Aorta (tissue), 5 donors: ENCODE measurements at places on chromosomes 11 and 22. TPM values are rescaled to one million over a fixed set of nuclear protein-coding genes. Genes with fewer than 3 reads are reported as not detected.

DNA sequence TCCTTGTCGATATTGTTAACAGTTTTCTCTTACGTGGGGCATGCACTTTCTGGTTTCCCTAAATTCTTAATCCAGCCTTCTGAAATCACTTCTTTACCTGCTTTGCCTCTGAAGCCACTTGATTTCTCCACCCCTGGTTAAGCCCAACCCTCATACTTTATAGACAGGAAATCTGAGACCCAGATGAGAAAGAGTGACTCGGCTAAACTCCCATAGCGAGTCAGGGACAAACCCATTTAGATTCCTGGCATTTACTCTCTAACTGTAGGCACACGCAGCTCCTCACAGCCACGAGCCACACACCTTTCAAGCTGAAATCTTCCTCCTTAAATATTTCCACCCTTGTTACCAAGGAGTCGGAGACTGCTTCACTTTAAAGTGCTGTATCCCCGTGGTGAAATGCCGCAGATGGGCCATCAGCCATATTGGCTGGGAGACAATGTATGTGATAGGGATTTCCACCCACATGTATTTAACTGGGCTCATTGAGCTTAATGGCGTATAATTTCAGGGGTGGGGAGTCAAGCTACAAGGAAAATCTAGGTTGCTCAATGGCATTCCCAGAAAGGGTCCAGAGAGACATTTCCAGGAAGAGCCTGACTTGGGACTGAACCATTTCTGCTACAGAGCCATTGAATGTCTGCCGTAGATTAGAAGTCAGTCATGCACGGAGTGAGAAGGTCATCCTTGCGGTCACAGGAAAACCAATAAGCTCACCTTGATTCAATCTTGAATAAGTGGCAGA is 49.9 kb upstream of the GRK3 start:
- H3K4me3 ChIP-seq: no peak overlapping the region
- no peak overlapping the region for H3K27ac ChIP-seq
- H3K4me1 ChIP-seq: no peaks in the 10 kb centered on the region
- no peaks in the 10 kb centered on the region for H3K27me3 ChIP-seq
- H3K36me3 ChIP-seq: peaks cover 3% of the 10 kb centered on the region

DNA sequence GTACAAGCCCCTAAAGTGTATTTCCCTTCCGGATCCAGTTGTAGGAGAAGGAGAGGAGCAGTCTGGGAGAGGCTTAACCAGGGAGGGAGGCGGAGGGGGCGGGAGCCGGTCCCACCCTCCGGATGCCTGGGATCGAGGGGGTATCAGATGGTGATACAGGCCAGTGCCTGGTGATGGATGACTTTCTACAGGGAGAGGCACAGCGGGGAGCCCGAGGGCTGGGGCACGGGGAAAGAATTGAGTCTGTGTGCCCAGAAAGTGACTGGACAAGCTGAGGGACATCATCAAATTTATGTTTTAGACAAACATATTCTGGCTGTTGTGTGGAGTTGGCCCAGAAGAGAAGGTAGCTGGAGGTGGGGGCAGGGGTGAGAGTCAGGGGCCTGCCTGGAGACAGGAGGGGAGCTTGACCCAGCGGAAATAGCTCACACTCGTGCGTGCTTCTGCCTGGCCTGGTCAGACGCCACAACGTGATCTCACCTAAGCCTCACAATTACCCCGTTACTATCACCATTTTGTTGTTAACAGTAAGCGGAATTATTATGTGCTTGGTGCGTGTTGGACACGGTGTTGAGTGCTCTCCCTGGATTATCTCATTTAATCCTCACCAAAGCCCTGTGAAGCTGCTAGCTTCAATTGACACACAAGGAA is 42.4 kb downstream of the AMPD3 start:
- no peaks in the 10 kb centered on the region for H3K4me1 ChIP-seq
- H3K27me3 ChIP-seq: no peaks in the 10 kb centered on the region
- H3K4me3 ChIP-seq: no peak overlapping the region
- no peak for DNase-seq
- no peak overlapping the region for H3K27ac ChIP-seq

GRCh38 chr11:128732471-128733277 is 38.8 kb downstream of the FLI1 start:
- H3K4me1 ChIP-seq: no peaks in the 10 kb centered on the region
- no peak overlapping the region for H3K4me3 ChIP-seq
- no peaks in the 10 kb centered on the region for H3K27me3 ChIP-seq
- no peak overlapping the region for H3K27ac ChIP-seq

GRCh38 chr11:47607380-47607779 is 13.2 kb upstream of the C1QTNF4 start:
- peaks cover 4% of the 10 kb centered on the region for H3K36me3 ChIP-seq
- H3K27ac ChIP-seq: no peak overlapping the region
- peaks cover 3% of the 10 kb centered on the region for H3K4me1 ChIP-seq
- H3K27me3 ChIP-seq: no peaks in the 10 kb centered on the region

DNA sequence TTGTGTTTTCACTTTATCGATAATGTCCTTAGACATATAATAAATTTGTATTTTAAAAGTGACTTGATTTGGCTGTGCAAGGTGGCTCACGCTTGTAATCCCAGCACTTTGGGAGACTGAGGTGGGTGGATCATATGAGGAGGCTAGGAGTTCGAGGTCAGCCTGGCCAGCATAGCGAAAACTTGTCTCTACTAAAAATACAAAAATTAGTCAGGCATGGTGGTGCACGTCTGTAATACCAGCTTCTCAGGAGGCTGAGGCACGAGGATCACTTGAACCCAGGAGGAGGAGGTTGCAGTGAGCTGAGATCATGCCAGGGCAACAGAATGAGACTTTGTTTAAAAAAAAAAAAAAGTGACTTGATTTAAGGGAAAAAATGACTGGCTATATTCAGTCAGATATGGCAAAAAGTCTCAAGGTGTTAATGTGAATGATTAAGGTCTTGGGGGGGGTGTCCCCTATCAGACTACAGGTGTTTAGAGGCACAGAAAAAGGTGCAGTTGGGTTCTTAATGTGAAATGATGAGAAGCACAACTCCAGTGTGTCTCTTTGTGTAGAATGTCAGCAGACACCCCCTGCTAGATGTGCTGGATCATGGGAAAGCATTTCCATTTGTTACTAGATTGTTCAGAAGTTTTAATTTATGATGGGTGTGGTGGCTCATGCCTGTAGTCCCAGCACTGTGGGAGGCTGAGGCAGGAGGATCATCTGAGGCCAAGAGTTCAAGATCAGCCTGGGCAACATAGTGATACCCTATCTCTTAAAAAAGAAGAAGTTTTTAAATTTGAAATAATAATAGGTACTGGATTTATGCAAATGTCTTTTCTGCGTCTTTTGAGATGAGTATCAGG is 17.0 kb downstream of the NEAT1 start:
- no peak overlapping the region for H3K27ac ChIP-seq
- no peak overlapping the region for H3K4me3 ChIP-seq
- no peak for DNase-seq
- H3K4me1 ChIP-seq: no peaks in the 10 kb centered on the region
- no peaks in the 10 kb centered on the region for H3K27me3 ChIP-seq

- no peak overlapping the region for H3K4me3 ChIP-seq
- no peak overlapping the region for H3K27ac ChIP-seq
- H3K4me1 ChIP-seq: no peaks in the 10 kb centered on the region
- DNase-seq: no peak
- no peaks in the 10 kb centered on the region for H3K36me3 ChIP-seq
- H3K27me3 ChIP-seq: no peaks in the 10 kb centered on the region
Measured at GRCh38 chr11:63262547-63262946, 19.1 kb upstream of the SLC22A25 start.

- no peak overlapping the region for H3K4me3 ChIP-seq
- DNase-seq: no peak
- H3K27me3 ChIP-seq: no peaks in the 10 kb centered on the region
- no peaks in the 10 kb centered on the region for H3K36me3 ChIP-seq
- no peaks in the 10 kb centered on the region for H3K4me1 ChIP-seq
Measured at GRCh38 chr11:66476841-66477251, 3.4 kb upstream of the DPP3 start.

GRCh38 chr11:63838150-63838677 is 696 bp upstream of the MARK2 start:
- H3K36me3 ChIP-seq: no peaks in the 10 kb centered on the region
- H3K4me1 ChIP-seq: no peaks in the 10 kb centered on the region
- no peaks in the 10 kb centered on the region for H3K27me3 ChIP-seq
- H3K27ac ChIP-seq: no peak overlapping the region
- H3K4me3 ChIP-seq: no peak overlapping the region
- peak; percentile 68 for DNase-seq

DNA sequence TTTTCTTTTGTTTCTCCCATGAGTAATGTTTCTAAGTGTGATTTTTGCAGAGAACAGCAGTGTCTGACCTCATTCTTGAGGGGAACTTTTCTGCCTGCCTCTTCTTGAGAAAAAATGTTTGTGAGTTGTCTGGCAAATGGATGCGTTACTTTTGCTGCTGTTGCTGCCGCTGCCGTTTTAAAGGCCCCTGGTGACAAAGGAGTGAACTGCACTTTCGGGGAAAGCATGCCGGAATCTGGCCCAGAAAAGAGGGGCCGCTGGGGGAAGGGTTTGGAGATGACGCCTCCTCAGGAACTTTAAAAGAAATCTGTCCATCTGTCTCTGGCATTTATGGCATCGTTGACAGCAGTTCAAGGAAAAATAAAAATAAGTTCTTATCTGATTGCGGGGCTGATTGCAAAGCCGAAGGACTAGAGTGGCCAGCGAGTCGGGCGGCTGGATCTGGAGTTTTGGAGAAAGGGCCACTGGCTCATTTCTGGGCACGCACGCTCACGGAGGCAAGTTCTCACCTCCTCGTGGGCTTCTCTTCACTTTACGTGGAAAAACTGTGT is 16.5 kb downstream of the ZBTB16 start:
- peaks cover 4% of the 10 kb centered on the region for H3K36me3 ChIP-seq
- H3K4me3 ChIP-seq: no peak overlapping the region
- H3K27ac ChIP-seq: peak overlapping the region; percentile 39

GRCh38 chr11:95156133-95156721 is 66.6 kb downstream of the ENDOD1 start:
- H3K27me3 ChIP-seq: no peaks in the 10 kb centered on the region
- H3K27ac ChIP-seq: peak overlapping the region; percentile 89
- no peak overlapping the region for H3K4me3 ChIP-seq
- DNase-seq: no peak
- no peaks in the 10 kb centered on the region for H3K4me1 ChIP-seq

- no peaks in the 10 kb centered on the region for H3K4me1 ChIP-seq
- no peak overlapping the region for H3K4me3 ChIP-seq
- no peaks in the 10 kb centered on the region for H3K27me3 ChIP-seq
- no peak for DNase-seq
- no peak overlapping the region for H3K27ac ChIP-seq
Measured at GRCh38 chr22:28855355-28856094, 27.8 kb upstream of the ZNRF3 start.

DNA sequence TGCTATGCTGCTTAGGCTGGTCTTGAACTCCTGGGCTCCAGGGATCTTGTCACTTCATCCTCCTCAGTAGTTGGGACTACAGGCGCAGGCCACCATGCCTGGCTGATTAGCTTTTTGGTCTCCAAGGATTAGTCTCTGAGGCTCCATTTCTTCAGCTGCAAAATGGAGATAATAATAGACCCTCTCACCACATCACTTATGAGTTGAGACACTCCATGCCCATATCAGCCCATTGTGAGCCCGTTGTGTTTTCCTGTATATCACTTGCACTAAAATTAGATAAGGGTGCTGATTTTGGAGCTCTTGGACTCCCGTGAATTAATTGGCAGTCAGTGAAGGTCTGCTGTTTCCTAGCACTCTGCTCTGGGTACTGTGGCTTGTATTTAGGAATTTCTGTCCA is 36.0 kb downstream of the DEPDC5 start:
- DNase-seq: no peak
- no peak overlapping the region for H3K27ac ChIP-seq
- no peaks in the 10 kb centered on the region for H3K27me3 ChIP-seq
- H3K4me1 ChIP-seq: no peaks in the 10 kb centered on the region
- H3K36me3 ChIP-seq: no peaks in the 10 kb centered on the region

- H3K27me3 ChIP-seq: no peaks in the 10 kb centered on the region
Measured at GRCh38 chr22:33842421-33843094, 77.7 kb downstream of the LARGE1 start.

DNA sequence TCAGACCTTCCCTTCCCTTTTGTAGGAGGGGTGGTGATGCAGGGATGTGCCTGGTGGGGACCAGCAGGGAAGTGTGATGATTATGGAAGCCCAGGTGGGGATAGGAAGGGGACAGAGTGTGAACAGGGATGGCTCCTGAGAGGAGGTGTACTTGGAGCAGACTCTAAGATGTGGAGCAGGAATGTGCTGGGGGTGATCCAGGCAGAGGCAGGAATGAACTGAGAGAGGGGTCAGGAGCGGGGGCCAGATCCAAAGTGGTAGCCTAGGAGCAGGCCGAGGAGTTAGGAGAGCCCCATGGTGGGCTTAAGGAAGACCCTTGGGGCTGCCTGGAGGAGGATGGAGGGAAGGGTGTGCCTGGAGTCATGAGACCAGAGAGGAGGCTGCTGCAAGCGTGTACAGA is 3.7 kb downstream of the NPTXR start:
- H3K27me3 ChIP-seq: no peaks in the 10 kb centered on the region
- H3K27ac ChIP-seq: no peak overlapping the region
- H3K4me3 ChIP-seq: no peak overlapping the region
- no peaks in the 10 kb centered on the region for H3K4me1 ChIP-seq

- H3K27me3 ChIP-seq: no peaks in the 10 kb centered on the region
- peak; percentile 44 for DNase-seq
- no peak overlapping the region for H3K27ac ChIP-seq
Measured at GRCh38 chr22:39525658-39525975, 5.3 kb downstream of the ATF4 start.

- DNase-seq: no peak
- no peaks in the 10 kb centered on the region for H3K4me1 ChIP-seq
- H3K27me3 ChIP-seq: no peaks in the 10 kb centered on the region
- no peaks in the 10 kb centered on the region for H3K36me3 ChIP-seq
- no peak overlapping the region for H3K27ac ChIP-seq
- no peak overlapping the region for H3K4me3 ChIP-seq
Measured at GRCh38 chr11:74581954-74582547, 10.3 kb upstream of the POLD3 start.

Gene TTC36
- 0.42 TPM for total RNA-seq

Gene PHLDA2
- total RNA-seq: 6.4 TPM

Gene LUZP2
- total RNA-seq: 0.15 TPM

Gene GAS2L1
- 22.3 TPM for total RNA-seq

Gene C11orf91
- total RNA-seq: not detected

Gene DEUP1
- total RNA-seq: not detected

Gene DEFB131B
- total RNA-seq: not detected

Gene ACRV1
- not detected for total RNA-seq

Gene CNIH2
- 1.1 TPM for total RNA-seq

Gene OR52N4
- 0.78 TPM for total RNA-seq

Gene OR2AG1
- total RNA-seq: not detected

Gene PATE2
- total RNA-seq: not detected

Gene OR51B4
- not detected for total RNA-seq

Gene DCUN1D5
- total RNA-seq: 20.0 TPM

Gene ALX4
- total RNA-seq: not detected
